ENCODE measurements at places on chromosomes 16 and 17. TPM values are rescaled to one million over a fixed set of nuclear protein-coding genes. Genes with fewer than 3 reads are reported as not detected.
A peak's percentile ranks its signal among the peaks of the same experiment; 100 is the strongest.

GRCh38 chr16:15749371-15749770 lies 99.3 kb downstream of the NDE1 start:
- H3K4me3 ChIP-seq, result no peak overlapping the region
- no peak for DNase-seq
- H3K27me3 ChIP-seq, result no peaks in the 10 kb centered on the region
- no peak overlapping the region for H3K27ac ChIP-seq

SUPT6H gene
- total RNA-seq, result 96.5 TPM

GRCh38 chr16:89071686-89072547 lies 21.7 kb upstream of the ACSF3 start:
- DNase-seq, result no peak
- no peak overlapping the region for H3K4me3 ChIP-seq
- no peaks in the 10 kb centered on the region for H3K36me3 ChIP-seq
- H3K27me3 ChIP-seq, result no peaks in the 10 kb centered on the region

NPIPA2 gene
- 11.8 TPM for total RNA-seq

GRCh38 chr16:79592186-79592585 lies 8.4 kb downstream of the MAF start:
- H3K4me3 ChIP-seq, result no peak overlapping the region
- no peaks in the 10 kb centered on the region for H3K36me3 ChIP-seq
- no peak for DNase-seq
- no peaks in the 10 kb centered on the region for H3K27me3 ChIP-seq
- peak overlapping the region; percentile 22 for H3K27ac ChIP-seq

NLE1 gene
- total RNA-seq, result 20.1 TPM

DNA sequence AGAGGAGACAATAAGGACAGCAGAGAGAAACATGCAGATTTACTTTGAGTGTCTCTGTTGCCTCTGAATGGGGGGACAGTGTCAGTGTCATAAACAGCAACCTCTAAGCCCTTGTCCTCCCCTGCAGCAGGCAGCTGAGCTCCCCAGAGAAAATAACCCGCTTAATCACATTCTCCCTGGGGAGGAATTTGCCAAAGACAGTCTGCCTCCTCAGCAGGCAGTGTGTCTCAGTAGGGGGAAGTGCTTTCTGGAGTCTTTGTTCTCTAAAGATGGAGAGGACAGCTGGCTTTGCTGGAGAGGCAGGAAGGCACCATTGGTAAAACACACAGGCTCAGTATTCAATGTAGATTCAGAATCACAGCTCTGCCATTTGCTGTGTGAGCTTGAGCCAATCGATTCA lies 16.1 kb downstream of the TEKT5 start:
- no peaks in the 10 kb centered on the region for H3K4me1 ChIP-seq
- no peak overlapping the region for H3K27ac ChIP-seq
- H3K27me3 ChIP-seq, result no peaks in the 10 kb centered on the region
- no peak overlapping the region for H3K4me3 ChIP-seq
- H3K36me3 ChIP-seq, result no peaks in the 10 kb centered on the region
- no peak for DNase-seq

DNA sequence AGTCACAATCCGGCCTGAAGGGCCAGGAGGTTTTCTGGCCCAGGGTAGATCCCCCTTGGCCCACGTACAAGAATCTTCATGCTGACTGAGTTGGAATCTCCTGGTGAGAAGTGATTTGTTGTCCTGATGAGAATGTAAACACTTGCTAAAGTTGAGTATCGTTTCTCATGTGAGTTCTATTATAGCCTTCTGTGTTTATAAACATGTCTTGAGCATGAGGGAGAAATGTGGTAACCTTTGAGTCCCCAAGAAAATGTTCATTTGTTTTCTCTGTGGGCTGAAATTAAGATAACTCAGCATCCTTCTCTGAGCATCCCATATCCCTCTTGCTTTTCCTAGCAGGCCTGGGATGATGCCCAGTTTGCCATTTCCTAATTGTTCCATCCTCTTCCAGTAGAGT lies 204.8 kb downstream of the FTO start:
- no peaks in the 10 kb centered on the region for H3K36me3 ChIP-seq
- H3K4me3 ChIP-seq, result no peak overlapping the region
- peaks cover 32% of the 10 kb centered on the region for H3K4me1 ChIP-seq
- no peak for DNase-seq

DNA sequence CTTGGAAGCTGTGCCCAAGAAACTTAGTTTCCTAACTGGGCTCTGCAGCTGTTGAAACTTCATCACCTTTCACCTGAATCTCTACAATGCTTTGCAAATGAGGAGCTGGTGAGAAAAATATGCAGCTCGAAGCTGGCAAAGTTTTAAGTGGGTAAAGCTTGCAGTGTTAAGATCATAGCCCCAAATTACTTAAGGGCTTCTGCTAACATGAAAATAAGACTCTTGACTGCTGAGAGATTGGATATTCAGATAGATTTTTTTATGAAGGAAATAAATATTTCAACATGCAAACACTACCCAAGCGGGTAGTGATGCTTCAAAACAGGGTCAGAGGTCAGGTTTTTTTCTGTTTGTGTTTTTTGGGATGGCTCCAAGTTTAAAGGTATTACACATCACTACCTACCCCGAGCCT lies 278.7 kb downstream of the FTO start:
- no peaks in the 10 kb centered on the region for H3K36me3 ChIP-seq
- no peak for DNase-seq
- no peaks in the 10 kb centered on the region for H3K27me3 ChIP-seq
- H3K4me3 ChIP-seq, result no peak overlapping the region
- no peak overlapping the region for H3K27ac ChIP-seq

GRCh38 chr17:38442548-38442947 lies 14.3 kb downstream of the ARHGAP23 start:
- no peak for DNase-seq
- peaks cover 8% of the 10 kb centered on the region for H3K4me1 ChIP-seq
- H3K4me3 ChIP-seq, result no peak overlapping the region
- H3K36me3 ChIP-seq, result no peaks in the 10 kb centered on the region

GP1BA gene
- not detected for total RNA-seq

DNA sequence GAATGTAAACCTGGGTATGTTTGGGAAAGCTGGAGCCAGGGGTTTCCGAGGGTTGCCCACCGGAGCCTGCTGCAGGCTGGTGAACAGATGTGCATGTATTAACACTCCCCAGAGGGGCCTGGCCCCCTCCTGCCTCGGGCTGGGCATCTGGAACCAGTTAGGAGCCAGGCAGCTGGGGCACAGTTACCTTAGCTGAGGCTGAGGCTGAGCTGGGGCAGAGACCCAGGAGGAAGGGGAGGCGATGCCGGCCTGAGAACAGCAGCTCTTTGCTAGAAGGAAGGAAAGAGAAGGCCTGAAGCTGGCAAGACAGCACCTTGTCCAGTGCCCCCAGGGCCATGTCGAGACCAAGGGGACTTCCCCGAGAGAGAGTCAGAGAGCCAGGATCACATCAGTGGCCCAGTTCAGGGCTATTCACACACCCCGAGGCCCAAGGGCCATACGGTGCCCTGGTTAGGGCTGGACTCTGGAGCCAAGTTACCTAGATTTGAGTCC lies 65.8 kb downstream of the RMI2 start:
- no peak overlapping the region for H3K27ac ChIP-seq
- no peaks in the 10 kb centered on the region for H3K27me3 ChIP-seq
- H3K36me3 ChIP-seq, result no peaks in the 10 kb centered on the region
- no peaks in the 10 kb centered on the region for H3K4me1 ChIP-seq

HBZ gene
- total RNA-seq, result not detected

DNA sequence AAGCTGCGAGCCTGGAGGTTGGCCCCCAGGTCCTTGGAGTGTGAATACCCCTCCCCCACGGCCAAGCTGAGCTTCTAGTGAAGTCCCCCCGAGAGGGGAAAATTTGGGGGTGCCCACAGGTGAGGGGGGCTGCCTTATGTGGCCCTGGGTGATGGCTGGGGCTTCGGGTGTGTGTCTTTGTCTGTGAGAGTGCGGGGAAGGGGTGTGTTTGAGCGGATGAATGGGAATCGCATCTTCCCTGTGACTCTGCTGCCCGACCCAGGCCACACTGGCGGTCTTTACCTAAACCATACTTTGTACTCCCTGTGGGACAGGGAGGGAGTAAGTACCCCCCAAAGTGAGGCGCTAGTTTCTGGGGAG lies 1.3 kb downstream of the SBK1 start:
- DNase-seq, result no peak
- H3K27ac ChIP-seq, result peak overlapping the region; percentile 75
- no peaks in the 10 kb centered on the region for H3K36me3 ChIP-seq
- H3K27me3 ChIP-seq, result no peaks in the 10 kb centered on the region
- peaks cover 69% of the 10 kb centered on the region for H3K4me1 ChIP-seq

GRCh38 chr17:81870981-81871386 lies at the start of gene ARHGDIA:
ARHGDIA (minus strand) TSS chr17:81871337; CDS start chr17:81869930, 1,407 bp downstream.
- H3K27ac ChIP-seq, result peak within 1 kb of the TSS; percentile 95
- H3K36me3 ChIP-seq, result peaks cover 26% of the 10 kb centered on the region
- DNase-seq, result no peak

DNA sequence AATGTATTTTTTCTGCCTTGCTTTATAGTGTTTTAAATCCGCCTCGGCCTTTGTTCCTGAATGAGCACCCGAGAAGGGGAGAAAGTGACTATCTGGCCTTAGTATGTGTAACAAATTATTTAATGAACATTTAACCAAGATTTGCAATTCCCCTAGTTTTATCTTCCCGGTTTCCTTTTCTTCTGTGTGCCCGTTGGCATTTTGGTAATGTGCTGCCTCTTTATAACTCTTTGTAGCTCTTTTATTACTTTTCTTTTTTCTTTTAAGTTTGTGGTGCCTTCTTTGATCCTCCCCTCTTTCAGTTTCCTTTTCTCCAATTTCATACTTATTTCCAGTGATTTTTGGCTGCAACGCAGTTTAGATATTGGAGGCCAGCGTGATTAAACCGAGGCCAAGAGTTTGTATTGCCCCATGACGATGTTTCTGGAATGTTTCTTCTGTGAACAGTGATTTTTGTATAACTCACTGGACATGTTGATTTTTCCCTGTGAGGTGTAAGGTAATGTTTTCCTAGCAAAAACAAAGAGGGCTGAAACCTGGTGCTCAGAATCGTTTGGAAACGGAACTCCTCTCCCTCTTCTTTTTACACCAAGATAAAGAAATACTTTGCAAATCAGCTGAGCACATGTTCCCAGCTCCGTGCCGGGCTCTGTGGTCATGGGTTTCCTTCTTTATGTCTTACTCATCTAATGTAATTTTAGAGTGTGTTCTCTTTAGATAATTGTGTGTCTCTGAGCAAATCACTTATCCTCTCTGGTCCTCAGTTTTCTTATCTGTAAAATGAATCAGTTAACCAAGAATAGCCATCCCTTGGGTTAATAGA lies 344.3 kb downstream of the WWOX start:
- no peaks in the 10 kb centered on the region for H3K36me3 ChIP-seq
- no peak for DNase-seq
- H3K4me1 ChIP-seq, result no peaks in the 10 kb centered on the region
- H3K27ac ChIP-seq, result no peak overlapping the region
- no peaks in the 10 kb centered on the region for H3K27me3 ChIP-seq
